ENCODE measurements at places on chromosomes 3 and 15. TPM values are rescaled to one million over a fixed set of nuclear protein-coding genes. Genes with fewer than 3 reads are reported as not detected.

- no peak overlapping the region for H3K27ac ChIP-seq
- H3K4me1 ChIP-seq, result no peaks in the 10 kb centered on the region
- DNase-seq, result no peak
- H3K27me3 ChIP-seq, result peaks cover 20% of the 10 kb centered on the region
- H3K36me3 ChIP-seq, result no peaks in the 10 kb centered on the region
- no peak overlapping the region for H3K4me3 ChIP-seq
Observed at GRCh38 chr15:100900136-100900794, 18.9 kb upstream of the LRRK1 start.

Gene GOLGA8R
- total RNA-seq, result 0.31 TPM

DNA sequence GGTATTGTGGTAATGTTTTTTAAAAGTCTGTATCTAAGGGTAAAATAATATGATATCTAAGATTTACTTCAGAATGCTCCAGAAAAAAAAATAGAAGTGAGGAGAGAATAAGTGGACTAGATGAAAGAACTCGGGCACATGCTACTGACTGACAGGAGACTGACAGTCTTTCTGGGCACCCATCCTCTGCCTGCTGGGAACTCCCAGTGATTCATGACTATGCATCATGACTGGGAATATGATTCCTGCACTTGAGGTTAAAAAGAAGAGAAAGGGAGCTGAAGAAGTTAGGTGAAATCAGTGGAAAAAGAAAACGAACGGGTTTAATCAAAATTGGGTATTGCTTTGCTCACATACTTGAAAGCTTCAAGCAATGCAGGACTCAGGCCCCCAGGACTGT, 35.7 kb upstream of the SPSB4 start:
- no peak overlapping the region for H3K27ac ChIP-seq
- peaks cover 7% of the 10 kb centered on the region for H3K27me3 ChIP-seq
- no peak overlapping the region for H3K4me3 ChIP-seq
- no peaks in the 10 kb centered on the region for H3K36me3 ChIP-seq

GRCh38 chr3:53044711-53045517, 959 bp downstream of the SFMBT1 start:
- H3K27ac ChIP-seq, result peak overlapping the region; percentile 97
- H3K4me3 ChIP-seq, result peak overlapping the region; percentile 90
- peak; percentile 30 for DNase-seq
- H3K4me1 ChIP-seq, result peaks cover 21% of the 10 kb centered on the region
- no peaks in the 10 kb centered on the region for H3K36me3 ChIP-seq

GRCh38 chr3:39213613-39214012, 21.2 kb upstream of the XIRP1 start:
- H3K4me1 ChIP-seq, result no peaks in the 10 kb centered on the region
- peaks cover 5% of the 10 kb centered on the region for H3K27me3 ChIP-seq
- no peaks in the 10 kb centered on the region for H3K36me3 ChIP-seq
- no peak for DNase-seq

DNA sequence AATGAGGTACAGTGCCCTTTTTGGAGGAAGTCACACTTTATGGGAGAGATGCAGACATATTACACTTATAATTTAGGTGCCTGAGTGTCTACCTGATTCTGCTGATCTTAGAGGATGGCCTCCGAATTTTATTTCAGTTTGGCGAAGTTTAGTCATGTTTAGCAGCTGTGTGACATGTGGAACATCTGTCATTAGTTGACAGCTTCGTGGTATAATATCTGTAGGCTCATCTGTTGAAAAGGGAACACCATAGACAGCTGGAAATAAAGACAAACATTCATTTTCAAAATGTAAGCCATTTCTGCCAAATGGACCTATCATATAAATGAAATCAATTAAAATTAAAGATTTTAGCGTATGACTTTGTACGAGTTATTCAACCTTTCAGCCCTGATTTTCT, 165.4 kb downstream of the CFAP20DC start:
- H3K4me1 ChIP-seq, result peaks cover 2% of the 10 kb centered on the region
- H3K27me3 ChIP-seq, result no peaks in the 10 kb centered on the region
- DNase-seq, result no peak
- H3K36me3 ChIP-seq, result peaks cover 2% of the 10 kb centered on the region

Gene THSD4
- 6.8 TPM for total RNA-seq

Gene PRSS50
- 1.9 TPM for total RNA-seq

DNA sequence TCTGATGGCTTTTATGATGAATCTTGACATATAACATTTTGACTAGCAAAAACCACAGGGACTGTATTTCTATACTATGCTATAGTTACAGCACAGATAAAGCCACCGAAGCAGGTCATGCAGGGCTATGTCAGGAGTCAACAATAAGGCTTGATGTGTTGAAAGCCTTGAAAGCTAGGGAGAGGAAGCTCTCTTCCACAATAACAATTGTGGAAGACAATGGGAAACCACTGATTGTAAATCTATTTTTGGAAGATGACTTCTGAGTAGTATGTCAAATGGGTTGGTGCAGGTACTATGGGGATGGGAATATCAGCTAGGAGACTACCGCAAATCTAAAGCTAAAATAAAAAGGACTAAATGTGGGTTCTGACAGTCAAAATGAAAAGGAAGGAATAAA, 4.0 kb upstream of the AQR start:
- no peak overlapping the region for H3K4me3 ChIP-seq
- peaks cover 4% of the 10 kb centered on the region for H3K36me3 ChIP-seq
- no peak for DNase-seq
- no peaks in the 10 kb centered on the region for H3K27me3 ChIP-seq

Gene SENP7
- total RNA-seq, result 60.9 TPM

Gene GHSR
- not detected for total RNA-seq

DNA sequence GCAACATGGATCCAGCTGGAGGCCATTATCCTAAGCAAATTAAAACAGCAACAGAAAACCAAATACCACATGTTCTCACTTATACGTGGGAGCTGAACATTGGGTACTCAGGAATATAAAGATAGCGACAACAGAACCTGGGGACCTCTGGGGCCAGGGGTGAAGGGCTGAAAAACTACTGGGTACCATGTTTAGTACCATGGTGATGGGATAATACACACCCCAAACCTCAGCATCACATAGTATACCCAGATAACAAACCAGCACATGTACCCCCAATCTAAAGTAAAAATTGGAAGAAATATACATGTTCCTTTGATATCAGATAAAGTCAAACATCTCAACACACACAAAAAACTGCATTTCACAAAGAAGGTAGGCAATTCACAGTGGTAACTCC, 876.2 kb downstream of the TBL1XR1 start:
- H3K27me3 ChIP-seq, result peaks cover 42% of the 10 kb centered on the region
- peaks cover 2% of the 10 kb centered on the region for H3K4me1 ChIP-seq
- no peak for DNase-seq
- H3K27ac ChIP-seq, result no peak overlapping the region
- H3K4me3 ChIP-seq, result no peak overlapping the region

Data from progenitor cell of endocrine pancreas (in vitro differentiated cells).